ENCODE measurements at places on chromosomes 6 and 20.

DNA sequence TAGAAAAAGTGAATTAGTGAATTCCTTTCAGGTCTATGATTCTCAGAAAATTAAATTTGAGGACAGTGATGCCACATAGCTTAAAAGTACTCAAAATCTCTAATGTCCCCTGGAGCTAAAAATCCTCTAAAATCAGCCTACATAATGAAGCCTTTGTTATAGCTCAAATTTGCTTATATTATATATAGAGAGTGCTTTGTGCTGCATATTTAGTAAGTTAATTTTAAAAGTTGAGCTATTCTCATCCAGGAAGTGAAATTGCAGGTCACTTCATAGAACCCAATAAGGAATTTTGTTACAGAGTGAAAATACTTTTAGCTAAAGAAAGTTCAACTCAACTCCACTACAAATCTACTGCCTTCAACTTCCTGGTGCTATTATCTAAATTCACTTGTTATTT is 507.5 kb upstream of the MAP3K7 start:
- DNase-seq: no peak

- no peak for DNase-seq
Measured at GRCh38 chr20:45459606-45460005, 9.9 kb upstream of the WFDC2 start.

- DNase-seq: no peak
Measured at GRCh38 chr6:158630938-158631616, 13.5 kb downstream of the DYNLT1 start.

DNA sequence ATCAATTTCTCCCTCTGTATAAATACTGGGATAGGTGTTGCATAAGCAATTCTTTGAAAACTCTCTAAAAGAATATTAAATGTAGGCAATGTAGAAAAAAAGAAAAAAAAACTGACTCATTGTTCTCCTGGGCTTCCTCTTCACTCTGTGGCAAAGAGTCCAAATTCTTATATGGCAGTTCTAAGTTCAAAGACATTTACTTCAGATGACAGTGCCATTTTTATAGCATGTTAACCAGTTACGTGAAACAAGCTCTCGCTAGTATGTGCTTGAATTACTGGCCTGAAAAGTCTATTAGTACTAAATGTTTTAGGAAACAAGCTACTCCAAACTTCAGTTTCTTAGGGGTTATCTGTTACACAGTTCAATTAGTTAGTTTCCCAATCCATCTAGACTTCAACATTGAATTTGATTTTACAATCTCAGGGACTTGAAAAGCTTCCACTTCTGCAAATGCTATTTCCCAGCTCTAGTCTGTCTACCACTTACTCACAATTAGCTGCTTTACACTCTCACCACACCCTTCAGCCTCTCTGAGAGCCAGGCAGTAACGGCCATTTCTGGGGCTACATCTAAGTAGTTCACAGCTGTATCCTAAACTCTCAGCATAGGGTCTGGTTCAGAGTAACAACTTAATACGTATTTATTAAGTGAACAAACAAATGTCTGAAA is 100.4 kb downstream of the OGFRL1 start:
- no peak for DNase-seq

GRCh38 chr6:8750627-8751026 is 315.3 kb upstream of the SLC35B3 start:
- no peak for DNase-seq

- DNase-seq: no peak
Measured at GRCh38 chr6:170509723-170510018, 43.4 kb downstream of the PSMB1 start.

DNA sequence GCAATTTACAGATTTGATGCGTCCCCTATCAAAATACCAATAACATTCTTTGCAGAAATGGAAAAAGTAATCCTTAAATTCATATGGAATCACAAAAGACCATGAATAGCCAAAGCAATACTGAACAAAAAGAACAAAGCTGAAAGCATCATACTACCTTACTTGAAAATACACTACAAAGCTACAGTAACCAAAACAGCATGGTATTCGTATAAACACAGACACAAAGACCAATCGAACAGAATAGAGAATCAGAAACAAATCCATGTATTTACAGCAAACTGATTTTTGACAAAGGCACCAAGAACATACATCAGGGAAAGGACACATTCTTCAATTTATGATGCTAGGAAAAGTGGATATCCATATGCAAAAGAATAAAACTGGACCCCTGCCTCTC is 206.5 kb upstream of the PDE10A start:
- DNase-seq: no peak

DNA sequence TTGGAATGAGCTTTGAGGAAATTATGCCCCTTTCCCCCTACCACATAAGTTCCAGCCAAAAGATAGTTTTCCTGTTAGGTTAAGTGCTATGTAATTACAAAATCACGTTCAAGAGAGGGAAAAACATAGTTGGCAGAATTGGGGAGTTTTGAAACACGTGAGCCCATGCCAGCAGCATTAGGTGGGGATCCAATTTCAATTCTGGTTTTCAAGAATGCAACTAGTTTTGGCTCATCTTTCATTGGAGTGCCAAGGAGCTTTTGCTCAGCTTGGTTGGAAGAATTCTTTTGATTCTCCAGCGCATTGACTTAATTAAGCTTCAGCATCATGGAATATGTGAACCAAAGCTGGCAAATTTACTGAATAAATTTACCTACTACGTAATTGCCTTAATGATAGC is 95.9 kb downstream of the SAMD5 start:
- DNase-seq: no peak

DNA sequence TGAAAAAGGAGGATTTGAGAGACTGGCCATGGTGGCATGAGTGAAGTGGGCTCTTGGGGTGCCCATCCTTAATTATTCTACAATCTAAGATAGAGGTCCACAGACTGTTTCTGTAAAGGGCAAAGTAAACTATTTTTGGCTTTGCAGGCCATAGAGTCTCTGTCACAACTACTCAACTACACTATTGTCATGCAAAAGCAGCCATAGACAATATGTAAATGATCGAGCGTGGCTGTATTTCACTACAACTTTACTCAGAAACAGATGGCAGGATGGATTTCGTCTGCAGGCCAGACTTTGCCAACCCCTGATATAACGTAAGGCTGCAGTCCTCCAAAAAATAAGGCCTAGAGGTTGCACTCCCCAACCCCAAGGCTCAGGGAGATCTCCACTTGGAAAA is 58.2 kb upstream of the NAA20 start:
- DNase-seq: no peak

GRCh38 chr20:5095931-5096330 is 23.8 kb downstream of the PCNA start:
- no peak for DNase-seq

GRCh38 chr6:170019818-170020583 is 268.6 kb downstream of the ERMARD start:
- no peak for DNase-seq

DNA sequence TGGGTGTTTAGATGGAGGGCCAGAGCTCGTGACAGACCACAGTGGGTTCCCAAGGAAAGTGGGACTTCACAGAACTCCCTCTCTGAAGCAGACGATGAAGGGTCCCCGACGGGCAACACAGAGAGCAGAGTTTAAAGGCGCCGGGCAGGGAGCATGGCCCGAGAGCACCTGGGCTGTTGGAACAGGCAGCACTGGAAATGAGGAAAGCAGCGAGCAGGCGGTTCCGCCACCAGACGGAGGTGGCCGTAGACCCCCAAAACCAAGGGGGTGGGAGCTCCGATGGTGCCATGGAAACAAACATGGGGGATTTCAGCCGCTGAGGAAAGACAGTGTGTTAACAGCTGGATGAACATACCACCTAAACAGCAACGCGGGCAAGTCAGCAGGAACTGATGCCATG is 27.5 kb upstream of the INSM1 start:
- no peak for DNase-seq

DNA sequence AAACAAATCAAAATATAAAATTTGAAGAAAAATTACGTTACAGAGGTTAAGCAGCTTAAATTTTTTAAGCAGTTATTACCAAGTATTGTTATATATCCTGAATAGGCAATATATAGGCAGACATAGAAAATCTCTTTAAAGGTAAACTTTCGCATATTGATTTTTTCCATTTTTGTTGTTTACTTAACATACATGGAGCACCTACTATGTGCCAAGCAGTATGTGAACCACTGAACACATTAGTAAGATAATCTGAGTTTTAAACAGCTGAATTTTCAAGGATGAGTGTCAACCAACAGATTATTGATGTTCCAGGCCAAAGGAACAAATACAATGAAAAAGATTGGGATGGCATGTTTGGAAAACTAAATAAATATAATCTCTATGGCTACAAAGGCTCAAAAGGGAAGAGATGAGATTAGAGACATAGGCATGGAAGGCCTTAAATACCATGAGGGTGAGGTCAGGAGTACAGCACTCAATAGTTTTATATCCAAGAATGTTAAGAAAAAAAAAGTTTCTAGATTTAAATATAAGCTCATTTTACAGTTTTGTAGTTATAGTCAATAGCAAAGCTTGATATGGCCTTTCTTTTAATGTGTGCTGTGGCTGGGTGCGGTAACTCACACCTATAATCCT is 277.5 kb downstream of the PTPRK start:
- no peak for DNase-seq

GRCh38 chr6:89734526-89734925 is 85.1 kb downstream of the MDN1 start:
- DNase-seq: no peak

- DNase-seq: no peak
Measured at GRCh38 chr6:160058603-160059215, 62.9 kb upstream of the SLC22A1 start.

GRCh38 chr6:125732398-125732797 is 17.0 kb upstream of the HEY2 start:
- DNase-seq: no peak

- DNase-seq: no peak
Measured at GRCh38 chr6:30544666-30545272, 11.5 kb downstream of the GNL1 start.

- no peak for DNase-seq
Measured at GRCh38 chr20:41168281-41169161, 31.2 kb downstream of the PLCG1 start.

- DNase-seq: no peak
Measured at GRCh38 chr6:21831521-21832291, 238.2 kb downstream of the SOX4 start.

- no peak for DNase-seq
Measured at GRCh38 chr6:36029464-36029863, 1.9 kb downstream of the MAPK14 start.

- no peak for DNase-seq
Measured at GRCh38 chr20:9493803-9494202, 20.6 kb upstream of the LAMP5 start.

DNA sequence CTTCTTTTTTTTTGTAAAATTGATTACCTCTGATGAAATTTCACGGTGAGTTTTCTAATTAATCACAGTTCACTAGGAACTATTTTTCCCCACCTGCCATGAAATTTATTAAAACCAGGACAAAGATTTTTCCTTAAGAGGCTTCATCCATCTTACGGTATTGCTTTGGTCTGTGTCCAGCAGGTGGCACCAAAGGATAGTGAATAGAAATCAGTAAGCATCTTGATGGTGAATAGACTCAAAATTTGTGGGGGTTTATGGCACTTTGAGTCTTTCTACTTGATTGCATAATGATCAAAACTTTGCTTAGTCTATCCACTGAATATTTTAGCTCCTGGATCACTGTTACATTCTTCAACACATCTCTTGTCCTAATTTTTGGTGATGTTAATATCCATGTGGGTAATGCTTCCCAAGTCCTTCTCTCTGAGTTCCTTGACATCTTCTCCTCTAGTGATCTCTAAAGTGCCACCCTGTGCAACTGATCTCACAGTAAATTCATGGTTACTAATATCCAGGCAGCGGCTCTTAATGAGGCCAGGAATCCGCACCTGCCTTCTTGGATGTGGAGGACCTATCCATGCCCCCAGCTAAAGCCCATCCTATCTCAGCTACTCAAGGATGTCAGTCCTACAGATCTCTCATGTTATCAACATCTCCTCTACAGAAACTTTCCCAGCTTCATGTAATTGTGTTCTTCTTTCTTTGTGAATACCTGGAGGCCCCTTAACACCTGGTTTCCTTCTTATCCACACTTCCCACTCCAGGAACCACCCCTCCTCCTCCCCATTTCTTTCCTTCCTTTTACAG is 54.5 kb downstream of the STMND1 start:
- peak; percentile 60 for DNase-seq

DNA sequence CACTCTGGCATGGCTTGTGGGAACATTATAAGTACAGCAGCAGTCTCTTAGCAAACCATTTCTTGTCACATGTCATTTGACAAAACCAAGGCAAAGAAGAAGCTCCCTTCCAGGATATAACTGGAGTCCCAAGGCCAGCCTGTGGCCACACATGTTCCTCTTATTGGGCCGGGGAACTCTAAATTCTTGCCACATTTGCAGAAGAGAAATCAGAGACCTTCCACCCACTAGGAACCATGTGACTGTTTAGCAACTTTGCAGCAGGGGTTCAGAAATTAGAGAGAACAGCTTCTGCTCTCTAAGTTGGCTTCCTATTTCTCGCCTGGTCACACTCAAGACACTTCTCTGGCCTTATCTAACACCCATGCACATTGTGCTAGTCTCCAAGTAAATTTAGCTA is 20.4 kb upstream of the MEP1A start:
- DNase-seq: no peak

DNA sequence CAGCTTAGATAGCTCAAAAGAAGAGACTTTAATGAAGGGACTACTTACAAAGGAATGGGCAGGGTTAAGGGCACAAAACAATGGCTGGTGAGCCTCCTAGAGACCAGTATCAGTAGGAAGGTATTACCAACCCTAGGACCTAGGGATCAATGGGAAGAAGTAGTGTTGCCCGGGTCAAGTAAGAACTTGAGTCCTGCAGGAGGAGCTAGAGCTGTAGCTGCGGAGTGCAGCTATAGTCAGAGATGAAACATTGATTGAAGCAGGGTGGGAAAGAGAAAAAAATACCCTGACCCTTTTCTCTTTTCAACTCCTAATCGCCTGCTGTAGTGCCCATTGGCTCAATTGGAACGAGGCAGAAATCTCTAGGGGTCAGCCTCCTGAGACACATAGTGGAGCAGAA is 144.0 kb downstream of the FLRT3 start:
- no peak for DNase-seq

DNA sequence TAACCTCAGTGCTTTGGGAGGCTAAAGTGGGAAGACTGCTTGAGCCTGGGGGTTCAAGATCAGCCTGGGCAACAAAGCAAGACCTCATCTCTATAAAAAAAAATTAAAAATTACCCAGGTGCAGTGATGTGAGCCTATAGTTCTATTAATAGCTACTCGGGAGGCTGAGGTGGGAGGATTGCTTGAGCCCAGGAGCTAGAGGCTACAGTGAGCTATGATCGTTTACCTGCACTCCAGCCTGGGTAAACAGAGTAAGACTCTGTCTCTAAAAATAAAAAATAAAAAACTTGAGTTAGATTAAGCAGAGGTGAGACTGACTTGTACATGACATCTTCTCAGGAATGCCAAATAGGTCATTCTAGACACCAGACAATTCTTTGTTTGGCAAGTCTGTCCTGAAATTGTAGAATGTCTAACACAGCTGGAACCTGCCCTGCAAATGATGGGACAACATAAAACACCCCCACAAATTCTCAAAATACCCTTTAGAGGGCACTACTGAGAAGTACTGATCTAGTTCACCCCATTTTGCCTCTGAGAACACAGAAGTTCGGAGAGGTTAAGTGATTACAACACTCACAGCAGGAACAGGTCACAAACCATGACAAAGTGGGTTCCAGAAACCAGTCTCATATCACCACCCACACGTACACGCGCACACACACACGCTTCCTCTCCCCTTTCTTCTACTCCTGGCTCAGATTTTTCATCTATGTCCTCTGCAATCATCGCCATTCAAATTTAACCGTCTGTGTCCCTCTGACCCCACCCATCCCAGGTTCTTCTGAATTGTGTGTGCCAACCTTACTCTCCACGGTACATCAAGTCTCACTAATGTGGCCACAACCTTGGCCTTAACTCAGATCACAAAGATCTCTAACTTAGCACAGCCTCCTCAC is 38.3 kb downstream of the ARHGAP18 start:
- peak; percentile 83 for DNase-seq
